Mesothelial cell of epicardium (in vitro differentiated cells): ENCODE measurements at places on chromosomes 12 and 14. TPM values are rescaled to one million over a fixed set of nuclear protein-coding genes. Genes with fewer than 3 reads are reported as not detected.

Gene GTF2A1
- 29.0 to 31.1 TPM (median 30.5 TPM) in 3 replicates for total RNA-seq

Gene CHGA
- not detected in 3 replicates for total RNA-seq

Gene RNFT2
- total RNA-seq = 27.7 to 33.2 TPM (median 32.5 TPM) in 3 replicates

DNA sequence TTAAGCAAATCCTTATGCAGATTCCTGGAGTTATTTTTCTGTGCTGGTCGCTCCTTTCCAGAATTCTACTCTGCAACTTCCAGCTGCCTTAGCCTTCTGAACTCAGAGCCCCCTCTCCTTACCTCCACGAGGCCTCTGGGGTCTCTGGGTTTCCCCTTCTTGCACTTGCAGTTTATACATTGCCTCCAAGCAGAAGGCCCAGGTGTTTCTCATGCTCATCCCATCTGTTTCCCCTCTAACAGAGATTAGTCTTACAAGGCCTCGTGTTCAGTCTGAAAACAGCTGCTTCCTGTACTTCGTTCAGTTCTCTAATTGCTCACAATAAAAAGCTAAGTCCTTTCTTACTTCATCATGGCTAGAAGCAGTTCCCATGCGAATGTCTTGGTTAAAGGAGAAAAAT is 134.4 kb upstream of the FGD4 start:
- DNase-seq = no peak

GRCh38 chr14:95289323-95290010 is 30.2 kb downstream of the CLMN start:
- DNase-seq = no peak

DNA sequence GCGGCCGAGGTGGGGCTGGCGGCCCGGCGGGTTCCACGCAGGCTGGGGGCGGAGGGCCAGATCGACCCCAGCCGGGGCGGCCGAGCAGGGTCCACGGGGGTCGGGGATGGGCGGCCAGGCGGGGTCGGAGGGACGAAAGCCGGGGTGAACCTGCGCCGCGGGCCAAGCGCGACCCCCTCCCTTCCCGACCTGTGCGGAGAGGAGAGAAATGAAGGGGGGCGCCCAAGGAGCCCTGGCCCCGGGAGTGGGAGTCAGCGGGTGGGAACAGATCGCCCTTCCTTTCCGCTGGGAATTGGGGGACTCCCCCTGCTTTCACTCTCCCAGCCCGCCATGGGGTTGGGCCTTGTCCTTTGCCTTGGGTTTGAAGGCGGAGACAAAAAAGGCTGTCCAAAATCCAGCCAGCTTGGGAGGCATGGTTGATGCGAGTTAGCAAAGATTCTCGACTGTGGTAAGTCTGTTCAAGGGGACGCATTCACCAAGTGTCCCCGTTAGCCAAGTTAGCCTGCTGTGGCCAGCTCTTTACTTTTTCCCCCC is 559 bp upstream of the CKAP4 start:
- DNase-seq = peak; percentile 75

DNA sequence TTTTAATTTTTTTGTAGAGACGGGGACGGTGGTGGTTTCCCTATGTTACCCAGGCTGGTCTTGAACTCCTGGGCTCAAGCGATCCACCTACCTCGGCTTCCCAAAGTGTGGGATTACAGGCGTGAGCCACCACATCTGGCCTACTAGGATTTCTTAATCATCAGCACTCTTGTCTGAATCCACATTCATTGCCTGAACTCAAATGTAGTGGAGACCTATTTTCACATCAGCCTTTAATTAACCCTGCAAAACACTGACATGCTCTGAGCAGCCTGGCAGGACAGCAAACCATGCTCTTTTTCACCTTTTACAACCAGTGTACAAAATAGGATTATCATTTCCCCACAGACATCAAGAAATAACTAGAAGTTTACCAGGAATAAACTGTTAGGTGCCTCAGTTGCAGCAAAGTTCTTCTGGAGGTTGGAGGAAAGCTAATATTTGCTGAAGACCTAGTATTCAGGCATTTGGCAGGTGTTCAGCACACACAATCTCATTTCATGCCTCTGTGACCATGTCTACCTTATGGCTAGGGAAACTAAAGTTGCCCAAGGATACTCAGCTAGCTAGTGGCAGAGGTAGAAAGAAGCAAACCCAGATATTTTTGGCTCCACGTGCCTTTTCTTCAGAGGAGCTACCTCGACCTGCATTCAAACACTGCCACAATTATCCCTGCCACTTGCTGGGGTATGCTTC is 37.7 kb downstream of the CFL2 start:
- no peak for DNase-seq

- no peak for DNase-seq
Observed at GRCh38 chr12:19461999-19462398, 22.7 kb downstream of the AEBP2 start.

DNA sequence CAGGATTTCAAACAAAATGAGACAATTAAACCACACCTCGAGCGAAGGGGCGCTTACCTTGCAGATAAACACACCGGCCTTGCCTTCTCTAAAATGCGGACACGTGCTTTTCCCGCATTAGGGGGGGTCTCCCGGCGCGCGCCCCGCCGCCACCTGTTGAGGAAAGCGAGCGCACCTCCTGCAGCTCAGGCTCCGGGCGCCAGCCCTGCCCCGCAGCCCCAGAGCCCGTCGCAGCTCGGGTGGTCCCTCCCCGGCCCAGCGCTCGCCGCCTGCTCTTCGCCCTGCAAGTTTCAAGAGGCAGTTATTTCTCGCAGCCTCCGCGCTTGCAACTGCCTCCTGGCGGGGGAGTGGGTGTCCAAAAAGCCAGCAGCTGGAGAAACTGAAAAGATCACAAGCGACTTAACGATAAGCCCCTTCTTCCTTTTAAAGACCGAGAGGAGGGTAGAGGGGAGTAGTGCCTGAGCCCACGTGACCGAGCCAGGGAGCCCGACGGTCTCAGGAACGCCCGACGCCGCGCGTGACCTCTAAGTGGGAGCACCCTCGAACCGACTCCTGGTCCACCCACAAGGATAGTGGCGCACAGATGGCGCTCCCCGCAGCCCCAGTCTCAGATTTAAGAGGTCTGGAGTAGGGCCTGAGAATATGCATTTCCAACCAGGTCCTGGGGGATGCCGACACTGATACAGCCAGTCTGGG is at the start of gene ESR2:
Gene ESR2 (minus strand): TSS at position 396 of the 696 bp plus-strand sequence. CDS start 11,386 bp downstream, outside the sequence.
- peak; percentile 60 for DNase-seq

DNA sequence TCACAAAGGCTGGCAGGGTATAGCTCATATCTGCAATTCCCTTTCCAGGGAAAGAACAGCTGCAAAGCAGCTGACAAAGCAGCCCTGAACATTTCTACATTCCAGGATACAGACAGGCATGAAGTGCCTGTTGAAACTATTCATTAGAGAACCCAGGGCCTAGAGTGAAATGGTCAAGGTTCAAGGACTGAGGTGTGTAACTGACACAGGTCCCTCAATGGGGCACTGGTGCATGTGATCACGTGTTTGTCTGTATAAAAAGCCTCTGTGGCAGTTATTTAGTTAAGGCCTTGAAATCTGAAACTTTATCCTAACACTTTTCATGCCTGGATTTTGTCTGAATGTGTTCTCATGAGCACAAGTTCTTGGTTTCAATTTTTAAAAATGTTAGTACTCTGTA is 47.1 kb downstream of the GIT2 start:
- DNase-seq = no peak

DNA sequence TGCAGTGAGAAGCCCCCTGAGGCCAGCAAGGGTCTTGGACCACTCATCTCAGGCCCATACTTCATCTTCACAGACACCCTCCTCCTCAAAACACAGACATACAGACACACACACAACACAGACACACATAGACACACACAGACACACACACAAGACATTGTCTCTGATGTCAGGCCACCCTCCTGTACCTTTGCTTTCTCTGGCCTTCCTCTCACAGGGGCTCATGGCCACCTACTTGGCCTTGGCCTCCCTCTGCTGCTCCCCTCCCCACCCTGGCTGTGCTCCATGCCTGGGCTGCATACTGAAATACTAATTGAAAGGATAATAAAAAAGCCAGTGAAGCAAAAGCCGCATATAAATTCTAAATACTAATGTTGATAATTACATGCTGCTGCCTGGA is 1.6 kb upstream of the SYNDIG1L start:
- DNase-seq = no peak

GRCh38 chr14:91754819-91755218 is 22.9 kb upstream of the CATSPERB start:
- no peak for DNase-seq

GRCh38 chr12:78210506-78210860 is 379.8 kb downstream of the NAV3 start:
- no peak for DNase-seq

- DNase-seq = no peak
Observed at GRCh38 chr14:59155886-59156285, 32.6 kb upstream of the DAAM1 start.

GRCh38 chr12:73221836-73222235 is 949.7 kb downstream of the TRHDE start:
- no peak for DNase-seq
